ENCODE measurements at places on chromosomes 12 and 14.

DNA sequence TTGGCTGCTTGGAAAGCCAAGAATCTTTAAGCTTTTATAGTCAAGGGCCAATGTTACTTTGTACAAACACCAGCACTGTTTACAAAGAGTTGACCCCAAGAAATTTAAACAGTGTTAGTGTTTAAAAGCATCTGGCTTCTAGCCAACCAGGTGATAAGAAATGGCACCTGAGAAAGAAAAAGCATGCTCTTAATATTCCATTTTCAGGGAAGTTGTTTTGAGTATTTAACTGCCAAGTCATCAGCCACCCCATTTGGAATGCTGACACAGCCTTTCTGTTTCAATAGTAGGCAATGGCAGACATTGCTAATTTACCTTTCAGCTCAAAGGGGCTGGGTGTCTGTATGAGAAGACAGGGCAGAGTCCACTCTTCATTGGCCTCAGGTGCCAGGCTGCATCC lies 3.7 kb upstream of the SLC35F4 start:
- DNase-seq, result no peak

DNA sequence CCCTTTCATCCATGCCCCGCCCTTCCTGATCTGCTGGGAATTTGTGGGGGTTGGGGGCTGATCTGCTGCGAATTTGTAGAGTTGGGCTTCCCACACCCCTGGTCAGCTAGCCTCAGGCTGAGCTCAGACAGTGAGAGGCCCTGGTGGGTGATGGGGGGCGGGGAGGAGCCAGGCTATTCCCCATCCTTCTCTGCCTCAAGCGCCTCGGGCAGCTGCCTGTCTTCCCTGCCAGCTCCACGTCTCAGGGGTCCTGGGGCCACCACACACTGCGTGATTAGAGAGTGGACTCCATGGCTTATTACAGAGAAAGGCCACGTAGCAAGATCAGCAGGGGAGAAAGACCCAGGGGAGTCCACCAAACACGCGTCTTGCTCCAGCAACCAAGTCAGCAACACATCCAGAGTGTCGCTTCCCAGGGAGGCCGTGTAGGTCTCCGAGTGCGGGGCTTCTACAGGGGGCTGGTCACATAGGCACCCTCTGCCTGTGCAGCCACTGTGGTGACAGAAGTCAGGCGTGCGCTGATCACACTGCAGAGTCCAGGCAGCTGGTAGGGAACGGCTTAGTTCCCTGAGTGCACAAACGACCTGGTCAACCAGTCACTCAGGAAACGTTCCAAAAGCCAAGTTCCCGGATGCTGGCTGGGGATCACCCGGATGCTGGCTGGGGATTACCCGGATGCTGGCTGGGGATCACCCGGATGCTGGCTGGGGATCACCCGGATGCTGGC lies 254.4 kb upstream of the SFSWAP start:
- DNase-seq, result no peak

DNA sequence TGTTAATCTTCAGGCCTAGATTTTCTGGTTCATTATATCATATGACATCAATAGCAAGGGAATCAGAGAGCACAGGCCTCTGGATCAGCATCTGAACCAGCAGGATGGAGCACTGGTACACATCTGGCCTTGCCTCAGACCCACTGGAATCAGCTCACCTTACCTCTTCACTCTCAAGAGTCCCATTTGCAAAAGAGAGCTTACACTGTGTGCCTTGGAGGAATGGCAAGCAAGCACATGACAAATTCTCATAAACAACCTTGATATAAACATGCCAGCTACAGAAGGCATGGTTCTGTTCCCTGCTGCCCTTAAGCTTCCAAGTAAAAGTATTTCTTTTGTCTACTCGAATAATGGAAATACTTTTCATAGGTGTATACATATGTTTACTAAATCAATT lies 128.6 kb upstream of the CPM start:
- DNase-seq, result no peak

DNA sequence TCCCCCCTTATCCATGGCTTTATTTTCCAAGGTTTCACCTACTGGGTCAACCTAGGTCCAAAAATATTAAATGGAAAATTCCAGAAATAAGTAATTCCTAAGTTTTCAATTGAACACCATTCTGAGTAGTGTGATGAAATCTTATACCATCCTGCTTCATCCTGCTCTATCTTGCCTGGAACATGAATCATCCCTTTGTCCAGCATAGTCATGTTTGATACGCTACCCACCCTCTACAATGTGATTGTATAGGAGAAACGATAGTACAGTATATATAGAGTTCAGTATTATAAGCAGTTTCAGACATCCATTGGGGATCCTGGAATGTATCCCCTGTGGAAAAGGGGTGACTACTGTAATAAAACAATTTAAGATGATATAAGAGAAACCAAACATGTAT lies 62.2 kb downstream of the IFNG start:
- no peak for DNase-seq

GRCh38 chr12:1628666-1629337 lies at the start of gene WNT5B:
Gene WNT5B (plus strand): TSS chr12:1629231. CDS start chr12:1631355, 2,124 bp downstream.
- DNase-seq, result no peak

DNA sequence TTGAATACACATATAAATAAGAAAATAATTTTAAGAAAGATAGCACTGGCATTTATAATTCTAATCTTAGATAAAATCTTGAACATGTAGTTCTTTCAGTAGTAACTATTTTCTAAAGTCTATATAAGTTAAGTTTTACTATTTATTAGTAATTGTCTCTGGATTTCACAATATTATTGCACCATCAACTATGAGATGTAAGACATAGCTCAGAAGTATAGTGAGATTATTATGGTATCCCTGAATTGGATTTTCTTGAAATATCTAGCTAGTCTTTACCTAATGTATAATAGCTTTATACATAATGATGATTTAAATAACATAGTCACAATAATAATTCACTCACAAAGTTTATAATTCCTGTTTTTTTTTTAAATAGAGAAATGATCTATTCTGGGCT lies 6.7 kb downstream of the CLEC12A start:
- DNase-seq, result no peak

GRCh38 chr12:50317203-50317602 lies 33.9 kb upstream of the LIMA1 start:
- DNase-seq, result no peak

- no peak for DNase-seq
Measured at GRCh38 chr14:24885410-24885913, 164.5 kb downstream of the STXBP6 start.

- no peak for DNase-seq
Measured at GRCh38 chr12:1840981-1841425, 20.6 kb downstream of the LRTM2 start.

GRCh38 chr12:26319511-26319910 lies 124.1 kb downstream of the SSPN start:
- no peak for DNase-seq

- no peak for DNase-seq
Measured at GRCh38 chr14:88079624-88080023, 74.7 kb downstream of the GPR65 start.

GRCh38 chr14:102692334-102692733 lies 84.9 kb upstream of the TRAF3 start:
- no peak for DNase-seq

DNA sequence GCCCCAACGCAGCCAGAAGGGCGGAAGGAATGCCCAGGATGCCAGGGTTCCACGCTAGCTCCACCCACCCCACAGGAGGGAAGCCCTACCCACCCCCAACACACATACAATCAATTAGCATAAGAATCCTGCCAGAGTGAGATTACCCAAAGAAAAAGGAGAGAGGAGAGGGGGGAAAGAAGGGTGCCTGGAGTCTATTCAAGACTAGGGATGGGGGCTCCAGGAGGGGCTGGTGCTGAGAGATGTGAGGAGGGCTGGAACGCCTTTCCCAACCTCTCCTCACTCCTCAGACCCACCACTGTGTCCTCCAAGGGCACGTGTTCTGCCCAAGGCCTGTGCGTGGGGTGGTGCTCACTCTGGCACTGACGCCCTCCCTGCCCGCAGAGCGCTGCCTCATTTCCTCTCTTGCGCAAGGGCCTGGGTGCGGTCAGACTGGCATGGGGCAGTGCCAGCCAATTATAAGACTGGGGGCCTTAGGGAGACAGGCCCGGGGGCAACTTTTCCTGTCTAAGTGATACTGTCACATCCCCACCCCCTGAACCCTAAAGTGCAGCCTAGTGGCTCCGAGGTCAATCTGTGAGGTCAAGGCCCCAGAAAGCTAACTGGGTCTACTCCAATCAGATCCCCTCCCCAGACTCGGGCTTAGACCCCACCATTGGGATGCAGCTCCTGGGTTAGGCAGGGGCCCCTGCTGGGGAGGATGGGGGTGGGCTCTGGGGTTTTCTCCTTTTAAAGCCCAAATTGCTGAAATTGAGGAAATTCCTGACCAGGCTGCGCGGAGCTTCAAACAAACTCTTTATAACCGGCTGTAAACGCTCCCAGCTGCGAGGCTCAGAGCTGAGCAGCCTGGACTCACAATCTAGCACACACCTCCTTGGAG lies 10.2 kb upstream of the ITGB7 start:
- no peak for DNase-seq

DNA sequence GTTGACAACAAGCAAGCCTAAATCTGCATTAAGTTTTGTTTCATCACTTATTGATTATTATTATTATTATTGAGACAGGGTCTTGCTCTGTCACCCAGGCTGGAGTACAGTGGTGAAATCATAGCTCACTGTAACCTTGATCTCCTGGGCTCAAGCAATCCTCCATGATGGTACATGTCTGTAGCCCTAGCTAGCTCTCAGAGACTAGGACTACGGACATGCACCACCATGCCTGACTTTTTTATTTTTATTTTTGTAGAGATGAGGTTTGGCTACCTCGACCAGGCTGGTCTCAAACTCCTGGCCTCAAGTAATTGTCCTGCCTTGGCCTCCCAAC lies 35.7 kb upstream of the STK38L start:
- no peak for DNase-seq

- no peak for DNase-seq
Measured at GRCh38 chr12:116303066-116303465, 25.6 kb upstream of the MED13L start.
